Kasumi-1 (cell line): ENCODE measurements at places on chromosomes 7 and 10.
A peak's percentile ranks its signal among the peaks of the same experiment; 100 is the strongest.

DNA sequence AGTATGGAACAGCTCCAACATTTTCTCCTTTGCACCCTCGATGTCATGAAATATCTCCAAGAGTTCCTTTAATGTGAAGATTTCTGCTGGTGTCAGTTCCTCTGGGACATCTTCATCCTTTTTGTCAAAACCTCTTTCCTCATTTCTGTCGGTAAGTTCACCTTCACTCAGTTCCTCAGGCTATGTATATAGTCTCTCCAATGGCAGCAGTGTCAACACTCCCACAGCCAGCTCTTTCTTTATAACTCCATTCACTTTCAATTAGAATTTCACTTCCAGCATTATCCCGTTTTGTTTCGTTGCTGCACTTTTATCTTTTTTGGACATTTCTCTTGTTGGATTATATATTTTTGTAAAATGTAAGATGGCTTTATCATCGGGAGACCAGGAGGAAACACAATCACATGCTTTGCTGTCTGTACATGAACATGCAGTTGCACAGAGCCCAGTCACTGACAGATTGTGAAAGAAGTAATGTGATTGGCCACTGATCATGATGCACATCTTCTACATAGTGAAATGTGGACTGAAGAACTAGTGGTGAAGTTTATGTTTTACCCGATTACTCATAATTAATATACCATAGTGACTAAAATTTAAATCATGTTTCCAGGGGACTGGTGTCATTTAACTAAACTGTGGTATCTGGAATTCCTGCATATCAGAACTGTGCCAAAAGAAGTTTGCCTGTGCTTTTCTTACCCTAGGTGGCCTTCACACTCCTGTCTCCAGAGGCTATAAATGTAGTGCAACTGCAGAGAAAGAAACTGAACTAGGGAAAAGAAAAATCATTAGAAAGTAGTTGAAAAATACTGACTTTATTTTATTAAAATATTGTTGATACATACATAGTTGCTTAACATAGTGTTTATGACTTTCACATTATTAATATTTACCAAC lies 289.6 kb downstream of the PPP1R3A start:
- no peak for DNase-seq

DNA sequence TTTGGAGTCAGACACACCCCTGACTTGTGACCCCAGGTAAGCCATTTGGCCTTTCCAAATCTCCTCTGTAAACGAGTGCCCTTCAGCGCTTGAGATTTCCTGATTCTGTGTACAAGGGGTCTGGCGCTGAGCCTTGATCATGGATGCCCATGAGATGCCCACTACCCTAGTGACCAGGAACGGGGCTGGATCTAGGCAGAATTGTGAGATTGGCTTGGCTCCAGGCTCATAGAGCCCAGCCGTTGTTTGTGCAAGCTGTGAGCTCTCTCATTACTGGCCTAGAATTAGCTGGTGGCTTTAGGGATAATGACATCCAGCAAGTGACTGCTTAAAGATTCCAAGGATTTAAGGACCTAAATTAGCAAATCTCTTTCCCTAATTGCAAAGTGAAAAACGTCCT lies 84.9 kb downstream of the CAMK1D start:
- no peak for DNase-seq

DNA sequence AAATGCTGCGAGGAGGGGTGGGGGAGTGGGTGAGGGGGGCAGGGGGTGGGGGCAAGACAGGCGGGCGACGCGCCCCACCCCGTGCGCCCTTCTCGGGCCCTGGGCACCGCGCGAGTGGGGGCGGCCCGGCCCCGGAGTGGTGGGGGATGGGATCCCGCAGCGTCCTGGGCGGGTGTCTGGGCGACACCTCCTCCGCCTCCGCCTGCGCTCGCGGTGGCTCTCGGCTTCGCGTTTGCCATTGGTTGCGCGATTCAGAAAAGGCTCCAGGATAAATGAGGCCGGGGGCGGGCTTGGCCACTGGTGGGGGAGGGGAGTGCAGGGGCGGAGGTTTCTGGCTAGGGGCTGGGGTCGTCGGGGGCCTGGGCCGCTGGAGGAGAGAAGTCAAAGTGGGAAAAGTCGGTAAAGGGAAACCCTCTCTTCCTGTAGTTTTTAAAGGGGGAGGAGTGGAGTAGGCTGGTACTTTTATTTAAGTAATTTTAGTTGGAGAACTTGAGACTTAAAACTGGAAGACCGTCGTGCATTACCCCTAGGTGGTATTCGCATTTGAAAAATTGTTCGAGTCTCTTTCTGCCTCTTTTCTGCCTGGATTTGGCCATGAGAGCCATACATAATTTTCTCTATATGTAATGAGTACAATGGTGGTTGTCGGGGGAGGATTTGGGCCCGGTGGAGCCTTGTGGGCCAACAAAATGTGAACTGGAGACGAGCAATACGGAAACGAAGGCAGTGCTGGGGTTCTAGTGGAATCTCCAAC lies 992 bp upstream of the IGF2BP3 start:
- DNase-seq = peak; percentile 94

GRCh38 chr10:128312250-128312649 lies 186.0 kb upstream of the MKI67 start:
- DNase-seq = no peak

DNA sequence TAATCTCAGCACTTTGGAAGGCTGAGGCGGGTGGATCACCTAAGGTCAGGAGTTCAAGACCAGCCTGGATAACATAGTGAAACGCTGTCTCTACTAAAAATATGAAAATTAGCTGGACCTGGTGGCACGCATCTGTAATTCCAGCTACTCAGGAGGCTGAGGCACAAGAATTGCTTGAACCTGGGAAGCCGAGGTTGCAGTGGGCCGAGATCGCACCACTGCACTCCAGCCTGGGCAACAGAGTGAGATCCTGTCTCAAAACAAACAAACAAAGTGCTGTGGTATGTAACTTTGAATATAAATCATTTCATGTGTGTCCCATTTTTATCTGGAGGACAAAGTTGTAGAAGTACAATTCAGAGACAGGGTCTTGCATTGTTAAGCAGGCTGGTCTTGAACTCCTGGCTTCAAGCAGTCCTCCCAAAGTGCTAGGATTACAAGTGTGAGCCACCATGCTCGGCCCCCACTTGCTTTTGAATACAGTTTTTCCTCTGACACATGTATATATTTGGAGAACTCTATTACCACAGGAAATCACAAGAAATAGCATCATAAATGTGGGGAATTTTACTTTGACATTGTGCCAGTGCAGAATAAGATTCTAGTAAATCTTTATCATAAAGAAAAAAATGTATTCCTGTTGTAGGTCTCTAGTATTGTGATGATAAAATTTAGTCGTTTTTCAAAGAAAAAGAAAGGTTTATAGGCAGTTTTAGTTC lies 32.6 kb downstream of the PTPN12 start:
- DNase-seq = no peak

DNA sequence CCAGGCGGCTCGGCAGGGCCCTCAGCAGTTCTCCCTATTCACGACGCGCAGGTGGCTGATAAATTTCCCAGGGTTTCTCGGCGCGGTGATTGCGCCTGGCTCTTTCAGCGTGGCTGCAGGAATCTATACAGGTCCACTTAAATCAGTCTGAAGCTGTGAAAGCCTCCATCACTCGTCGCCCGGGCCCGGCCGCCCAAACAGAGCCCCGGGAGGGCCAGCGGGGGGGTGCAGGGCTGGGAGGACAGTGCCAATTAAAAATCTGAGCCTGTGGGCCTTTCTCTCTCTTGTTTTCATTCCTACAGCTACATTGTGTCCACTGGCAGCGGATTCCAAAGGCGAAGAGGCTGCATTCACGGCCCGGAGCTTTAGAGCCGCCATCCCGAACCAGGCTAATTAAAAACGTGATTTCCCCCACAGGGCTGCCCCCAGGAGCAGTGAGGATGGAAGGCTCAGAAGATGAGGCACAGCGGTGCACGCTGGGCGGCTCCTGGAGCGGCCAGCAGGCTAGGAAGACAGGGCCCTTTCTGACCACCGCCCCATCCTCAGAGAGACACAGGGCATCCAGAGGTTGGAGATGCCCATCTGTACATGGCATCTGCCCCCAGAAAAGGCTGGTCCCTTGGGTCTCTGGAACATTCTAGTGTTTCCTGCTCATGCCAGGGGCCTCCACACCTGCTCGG lies 100.7 kb downstream of the FAM53B start:
- no peak for DNase-seq

GRCh38 chr10:35339942-35340341 lies 3.6 kb downstream of the CCNY start:
- no peak for DNase-seq

DNA sequence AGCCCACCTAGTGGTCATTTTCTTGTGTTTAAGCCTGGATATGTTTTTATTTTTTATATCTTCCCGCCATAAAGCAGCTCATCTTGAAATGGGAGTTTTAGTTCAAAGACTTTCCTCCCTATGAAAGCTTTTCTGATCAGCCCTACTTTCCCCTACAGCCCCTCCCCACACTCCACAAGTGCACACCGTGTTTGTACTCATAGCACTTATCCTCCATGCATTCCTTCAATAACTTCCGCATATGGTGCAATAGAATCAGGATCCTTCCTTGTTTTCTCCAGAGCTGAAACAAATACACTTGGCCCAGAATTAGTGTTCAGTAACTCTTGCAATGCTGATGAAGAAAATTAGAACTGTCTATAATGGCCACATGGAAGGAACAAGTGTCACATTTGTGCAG lies 235.9 kb downstream of the KCNMA1 start:
- DNase-seq = no peak

- peak; percentile 63 for DNase-seq
Measured at GRCh38 chr7:125670926-125671572, 741.4 kb upstream of the POT1 start.

GRCh38 chr10:46254467-46254866 lies 32.3 kb upstream of the ANTXRL start:
- DNase-seq = no peak

- DNase-seq = no peak
Measured at GRCh38 chr10:124032971-124033886, 60.2 kb downstream of the CHST15 start.

- peak; percentile 82 for DNase-seq
Measured at GRCh38 chr7:106598663-106599342, 62.2 kb downstream of the CCDC71L start.

GRCh38 chr7:36673703-36674102 lies 50.6 kb downstream of the AOAH start:
- no peak for DNase-seq

DNA sequence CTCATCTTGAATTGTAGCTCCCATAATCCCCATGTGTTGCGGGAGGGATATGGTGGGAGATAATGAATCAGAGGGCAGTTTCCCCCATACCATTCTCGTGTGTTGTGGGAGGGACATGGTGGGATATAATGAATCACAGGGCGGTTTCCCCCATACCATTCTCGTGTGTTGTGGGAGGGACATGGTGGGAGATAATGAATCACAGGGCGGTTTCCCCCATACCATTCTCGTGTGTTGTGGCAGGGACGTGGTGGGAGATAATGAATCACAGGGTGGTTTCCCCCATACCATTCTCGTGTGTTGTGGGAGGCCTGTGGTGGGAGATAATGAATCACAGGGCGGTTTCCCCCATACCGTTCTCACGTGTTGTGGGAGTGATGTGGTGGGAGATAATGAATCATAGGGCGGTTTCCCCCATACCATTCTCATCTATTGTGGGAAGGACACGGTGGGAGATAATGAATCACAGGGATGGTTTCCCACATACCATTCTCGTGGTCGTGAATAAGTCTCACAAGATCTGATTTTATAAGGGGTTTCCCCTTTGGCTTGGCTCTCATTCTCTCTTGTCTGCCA lies 271.0 kb downstream of the MAD1L1 start:
- DNase-seq = no peak

GRCh38 chr10:121171825-121172787 lies 320.9 kb downstream of the WDR11 start:
- no peak for DNase-seq

GRCh38 chr7:100676501-100677306 lies 3.2 kb downstream of the GNB2 start:
- no peak for DNase-seq

DNA sequence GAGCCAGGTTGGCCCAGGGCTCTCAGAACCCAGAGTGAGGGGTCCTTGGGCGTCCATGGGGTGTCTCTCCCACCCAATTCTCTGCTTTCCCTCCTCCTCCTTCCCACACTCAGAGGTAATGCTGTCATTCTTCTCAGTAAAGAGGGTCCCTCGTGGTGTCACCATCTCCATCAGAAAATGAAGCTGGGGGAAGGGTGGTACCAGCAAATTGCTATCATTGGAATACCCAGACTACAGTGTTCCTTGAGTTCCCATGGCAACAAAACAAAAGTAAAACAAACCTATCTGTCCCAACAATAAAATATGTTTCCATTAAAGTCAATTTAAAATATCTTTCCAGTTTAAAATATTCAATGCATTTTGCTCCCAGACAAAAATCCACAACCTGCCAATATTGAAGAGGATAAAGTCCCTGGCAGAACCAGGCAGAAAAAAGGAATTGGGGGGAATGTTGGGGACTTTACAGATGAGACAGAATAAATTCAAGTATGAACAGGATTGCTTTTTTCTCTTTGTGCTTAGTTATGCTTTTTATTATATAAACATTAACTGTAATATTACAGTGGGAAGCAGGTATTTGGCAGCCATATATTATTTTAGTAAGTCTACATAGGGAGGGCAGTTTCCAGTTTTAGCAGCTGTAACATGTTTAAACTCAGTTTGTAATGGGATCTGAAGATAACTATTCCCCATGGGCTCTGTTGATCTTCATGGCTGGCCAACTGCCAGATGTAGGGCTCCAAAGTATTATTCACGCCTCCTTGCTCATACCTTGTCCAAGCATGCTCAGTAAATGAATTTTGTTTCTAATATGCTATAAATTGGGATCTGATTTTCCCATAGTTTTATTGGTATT lies 182.1 kb downstream of the ARID5B start:
- no peak for DNase-seq

DNA sequence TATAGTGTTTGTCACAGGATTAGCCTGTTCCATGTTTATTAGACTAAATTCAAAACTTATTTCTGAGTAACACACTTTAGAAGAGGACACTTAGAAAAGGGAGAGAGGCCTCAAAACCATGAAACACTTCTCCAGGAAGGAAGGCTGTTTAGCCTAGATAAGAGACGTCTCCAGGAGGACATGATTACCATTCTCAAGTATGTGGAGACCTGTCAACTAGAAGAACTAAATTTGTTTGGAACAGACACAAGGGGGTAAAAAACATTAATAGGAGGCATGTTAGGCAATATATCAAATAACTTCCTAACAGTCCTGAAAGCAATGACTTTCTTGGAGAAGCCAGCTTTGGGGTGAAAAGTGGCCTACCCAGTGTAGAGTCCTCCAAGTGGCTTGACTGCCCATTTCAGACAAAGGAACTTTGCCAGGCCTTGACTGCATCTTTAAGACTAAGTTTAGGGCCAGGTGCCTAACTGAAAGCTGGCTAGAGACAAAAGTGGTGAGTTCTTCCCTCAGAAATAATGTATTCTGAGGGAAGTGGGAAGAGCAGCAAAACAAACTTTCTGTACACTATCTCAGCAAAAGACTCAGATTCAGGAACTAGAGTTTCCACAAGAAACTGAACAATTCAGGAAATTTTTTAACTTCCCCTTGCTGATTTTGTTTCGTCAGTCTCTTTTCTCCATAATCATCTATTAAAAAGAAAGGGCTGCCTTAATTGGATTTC lies 11.8 kb downstream of the NCOA4 start:
- DNase-seq = peak; percentile 46

DNA sequence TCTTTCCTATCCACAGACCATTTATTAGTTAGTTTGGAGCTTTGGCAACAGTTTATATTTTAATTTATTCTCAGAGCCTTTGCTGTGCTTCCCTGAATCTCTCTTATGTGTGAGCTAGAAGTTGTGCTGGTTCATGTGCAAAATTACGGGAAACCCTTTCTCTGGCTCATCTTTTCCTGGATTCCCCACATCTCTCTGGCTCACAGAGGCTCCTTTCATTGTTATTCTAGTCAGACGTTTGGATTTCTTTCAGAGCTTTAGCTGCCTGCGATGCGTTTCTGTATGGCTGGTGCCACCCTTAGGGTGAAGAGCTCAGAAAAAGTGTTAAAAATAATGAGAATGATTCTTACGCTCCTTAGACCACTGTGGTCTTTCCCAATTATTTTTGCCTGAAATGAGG lies 53.3 kb downstream of the TPST1 start:
- DNase-seq = no peak
